Testis (tissue), 5 donors: ENCODE measurements at places on chromosomes 16 and 17. TPM values are rescaled to one million over a fixed set of nuclear protein-coding genes. Genes with fewer than 3 reads are reported as not detected.

Gene EVI2A
- total RNA-seq: 0.16 TPM

- DNase-seq: no peak
Observed at GRCh38 chr17:30101686-30102390, 14.8 kb upstream of the NSRP1 start.

Gene RCVRN
- 0.50 TPM for total RNA-seq

DNA sequence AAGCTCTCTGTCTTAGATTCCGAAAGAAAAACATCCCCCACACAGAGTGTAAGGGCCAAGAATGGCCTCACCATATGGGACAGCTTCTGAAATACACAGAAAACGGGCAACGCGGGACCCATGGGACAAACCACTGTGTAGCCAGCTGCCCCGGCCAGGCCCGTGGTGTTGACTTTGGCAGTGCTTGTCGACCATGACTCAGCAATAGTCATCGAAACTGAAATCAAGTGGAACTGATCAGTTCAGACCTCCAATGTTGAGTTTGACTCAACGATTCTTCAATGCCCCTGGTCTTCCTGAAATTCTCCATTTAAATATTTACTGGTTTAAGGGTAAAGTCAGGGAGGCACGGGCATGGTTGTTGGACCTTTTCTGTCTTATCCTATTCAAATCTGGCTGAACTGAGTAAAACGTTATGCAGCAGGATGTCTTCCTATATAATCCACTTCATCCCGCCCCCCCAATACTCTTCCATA, 27.5 kb downstream of the ZFHX3 start:
- no peak for DNase-seq

Gene RPL23
- 746 TPM for total RNA-seq

GRCh38 chr16:66562409-66562808, 3.8 kb upstream of the CMTM1 start:
- no peak for DNase-seq

Gene ZSCAN32
- total RNA-seq: 13.4 TPM
